Hippocampal formation (tissue), 2 donors: ENCODE measurements at places on chromosomes 5 and 9.

DNA sequence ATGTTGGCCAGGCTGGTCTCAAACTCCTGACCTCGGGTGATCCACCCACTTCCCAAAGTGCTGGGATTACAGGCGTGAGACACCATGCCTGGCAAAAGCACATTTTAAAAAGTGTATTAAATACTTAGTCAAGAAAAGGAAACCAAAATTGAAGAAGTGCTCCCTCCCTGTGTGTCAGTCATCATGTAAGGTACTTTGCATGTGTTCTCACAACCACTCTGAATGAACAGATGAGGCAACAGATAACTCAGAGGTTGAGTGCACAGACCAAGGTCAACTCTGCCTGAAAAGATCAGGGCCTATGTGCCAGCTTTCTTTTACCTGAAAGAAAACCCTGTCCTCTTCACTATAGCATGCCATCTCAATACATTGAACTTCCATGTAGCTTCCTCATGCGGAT is 289.7 kb downstream of the MRPS30 start:
- DNase-seq, result no peak

DNA sequence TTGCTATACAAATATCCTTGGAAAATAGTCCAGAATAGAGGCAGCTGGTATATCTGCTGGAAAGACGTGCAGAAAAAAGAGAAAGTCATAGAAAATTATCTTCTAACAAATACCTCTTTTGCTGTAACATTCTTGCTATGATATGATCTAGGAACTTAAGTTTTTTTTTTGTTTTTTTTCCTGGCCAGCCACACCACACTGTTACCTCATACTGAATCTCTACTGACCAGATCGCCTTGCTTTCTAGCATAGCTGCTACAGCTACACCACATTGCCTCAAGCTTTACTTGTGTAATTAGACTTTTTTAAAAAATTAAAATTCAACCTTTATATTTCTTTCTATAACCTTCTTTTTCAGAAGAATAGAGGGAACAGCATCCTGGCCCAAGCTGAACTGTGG is 142.2 kb upstream of the PRLR start:
- no peak for DNase-seq

GRCh38 chr9:4290427-4290837 is 9.4 kb downstream of the GLIS3 start:
- no peak for DNase-seq

- DNase-seq, result no peak
Observed at GRCh38 chr5:103929338-103930013, 366.9 kb upstream of the NUDT12 start.

- no peak for DNase-seq
Observed at GRCh38 chr9:94872891-94873511, 146.5 kb downstream of the AOPEP start.

DNA sequence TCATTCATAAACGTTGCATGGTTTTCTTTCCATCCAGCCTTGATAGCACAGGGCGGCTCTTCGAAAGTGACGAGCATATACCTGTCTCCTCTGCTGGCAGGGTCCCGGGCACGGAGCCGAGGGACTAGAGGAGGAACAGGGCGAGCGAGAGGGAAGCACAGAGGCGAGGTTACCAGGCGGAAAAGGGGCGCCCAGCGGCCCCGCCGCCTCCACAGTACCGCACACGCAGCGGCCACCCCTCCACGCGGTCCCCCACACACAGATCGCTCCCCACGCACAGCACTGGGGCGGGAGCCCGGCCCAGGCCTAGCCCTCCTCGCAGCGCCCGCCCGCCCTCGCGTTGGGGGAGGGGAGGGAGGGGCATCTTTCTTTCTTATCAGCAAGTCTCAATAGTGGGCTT is 296.6 kb upstream of the DAB2 start:
- DNase-seq, result no peak

GRCh38 chr9:106798016-106798799 is 64.8 kb upstream of the ZNF462 start:
- no peak for DNase-seq

DNA sequence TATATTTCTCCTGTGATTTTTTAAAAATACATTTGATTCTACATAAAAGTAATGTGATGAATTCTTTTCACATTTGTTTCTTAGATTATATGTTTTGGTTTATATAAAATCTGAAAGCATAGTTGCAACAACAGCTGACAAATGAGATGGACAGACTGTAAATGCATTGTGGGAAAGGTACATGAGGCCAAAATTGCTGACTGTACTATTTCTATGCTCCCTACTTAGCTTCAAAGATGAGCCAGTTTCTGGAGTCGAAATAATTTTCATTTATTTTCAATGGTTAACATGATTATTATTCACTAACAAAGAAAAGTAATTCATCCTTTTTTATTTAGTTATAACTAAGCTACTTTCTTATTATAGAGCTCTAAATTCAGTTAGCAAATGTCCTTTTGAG is 441.3 kb upstream of the CCNG1 start:
- DNase-seq, result no peak

GRCh38 chr5:162392336-162392735 is 324.8 kb downstream of the GABRG2 start:
- no peak for DNase-seq

DNA sequence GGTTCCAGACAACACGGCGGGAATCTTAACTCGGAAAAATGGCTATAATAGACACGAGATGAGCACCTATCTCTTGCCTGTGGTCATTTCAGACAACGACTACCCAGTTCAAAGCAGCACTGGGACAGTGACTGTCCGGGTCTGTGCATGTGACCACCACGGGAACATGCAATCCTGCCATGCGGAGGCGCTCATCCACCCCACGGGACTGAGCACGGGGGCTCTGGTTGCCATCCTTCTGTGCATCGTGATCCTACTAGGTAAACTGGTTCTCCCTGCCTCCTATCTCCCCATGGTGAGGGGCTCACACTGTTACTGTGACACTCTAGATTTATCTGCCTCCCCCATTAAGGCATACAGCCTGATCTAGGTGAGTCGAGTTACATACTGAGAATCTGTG is 124.2 kb downstream of the CDH6 start:
- no peak for DNase-seq

GRCh38 chr9:109940561-109940960 is 160.6 kb downstream of the PALM2AKAP2 start:
- DNase-seq, result no peak

DNA sequence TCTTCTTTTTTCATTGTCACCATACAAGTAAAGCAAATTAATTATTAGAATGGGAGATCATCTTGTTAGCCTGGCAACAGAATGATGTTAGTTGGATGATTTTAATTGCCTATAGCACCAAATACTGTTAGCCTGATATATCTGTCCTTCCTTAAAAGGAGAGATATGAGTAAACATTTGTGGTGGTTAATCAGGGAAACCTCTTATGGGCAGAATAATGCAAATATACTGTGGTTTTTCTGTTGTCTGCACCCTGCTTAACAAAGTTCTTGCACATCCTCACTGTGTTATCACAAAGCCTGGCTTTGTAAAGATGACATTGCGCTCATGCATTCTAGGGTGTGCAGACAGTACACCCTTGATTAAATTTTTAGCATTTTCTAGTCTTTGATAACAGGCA is 254.9 kb upstream of the SMC2 start:
- DNase-seq, result no peak

DNA sequence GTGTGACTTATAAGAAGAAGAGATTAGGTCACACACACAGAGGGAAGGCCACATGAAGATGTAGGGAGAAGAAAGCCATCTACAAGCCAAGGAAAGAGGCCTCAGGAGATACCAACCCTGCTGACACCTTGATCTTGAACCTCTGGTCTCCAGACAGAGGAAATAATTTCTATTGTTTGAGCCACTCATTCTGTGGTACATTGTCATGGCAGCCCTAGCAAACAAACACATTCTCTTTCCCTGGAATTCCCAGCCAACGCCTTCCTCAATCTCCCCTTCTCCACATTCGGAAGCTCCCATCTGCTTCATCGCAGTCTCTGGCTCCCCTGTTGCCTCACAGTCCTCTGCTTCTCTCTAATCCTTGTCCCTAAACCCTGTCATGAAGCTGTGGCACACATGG is 16.7 kb downstream of the PTGS1 start:
- no peak for DNase-seq

DNA sequence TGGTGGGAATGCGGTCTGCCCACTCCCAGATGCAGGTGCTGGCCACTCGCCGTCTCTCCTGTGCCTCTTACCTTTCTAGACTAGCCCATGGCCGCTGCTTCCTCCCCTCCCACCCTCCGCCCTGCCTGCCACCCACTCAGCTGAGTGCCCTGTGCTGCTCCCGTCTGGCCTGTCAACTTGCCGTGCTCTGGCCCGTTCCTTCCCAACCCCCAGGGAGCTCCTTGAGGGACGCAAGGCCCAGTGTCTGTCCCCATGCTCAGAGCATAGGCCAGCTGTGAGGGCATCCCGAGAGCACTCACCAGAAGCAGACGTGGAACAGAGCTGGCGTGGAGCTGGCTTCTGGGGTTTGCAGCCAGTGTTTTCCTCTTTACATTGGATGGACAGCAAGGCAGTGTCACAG is 20.2 kb downstream of the HNRNPH1 start:
- no peak for DNase-seq

DNA sequence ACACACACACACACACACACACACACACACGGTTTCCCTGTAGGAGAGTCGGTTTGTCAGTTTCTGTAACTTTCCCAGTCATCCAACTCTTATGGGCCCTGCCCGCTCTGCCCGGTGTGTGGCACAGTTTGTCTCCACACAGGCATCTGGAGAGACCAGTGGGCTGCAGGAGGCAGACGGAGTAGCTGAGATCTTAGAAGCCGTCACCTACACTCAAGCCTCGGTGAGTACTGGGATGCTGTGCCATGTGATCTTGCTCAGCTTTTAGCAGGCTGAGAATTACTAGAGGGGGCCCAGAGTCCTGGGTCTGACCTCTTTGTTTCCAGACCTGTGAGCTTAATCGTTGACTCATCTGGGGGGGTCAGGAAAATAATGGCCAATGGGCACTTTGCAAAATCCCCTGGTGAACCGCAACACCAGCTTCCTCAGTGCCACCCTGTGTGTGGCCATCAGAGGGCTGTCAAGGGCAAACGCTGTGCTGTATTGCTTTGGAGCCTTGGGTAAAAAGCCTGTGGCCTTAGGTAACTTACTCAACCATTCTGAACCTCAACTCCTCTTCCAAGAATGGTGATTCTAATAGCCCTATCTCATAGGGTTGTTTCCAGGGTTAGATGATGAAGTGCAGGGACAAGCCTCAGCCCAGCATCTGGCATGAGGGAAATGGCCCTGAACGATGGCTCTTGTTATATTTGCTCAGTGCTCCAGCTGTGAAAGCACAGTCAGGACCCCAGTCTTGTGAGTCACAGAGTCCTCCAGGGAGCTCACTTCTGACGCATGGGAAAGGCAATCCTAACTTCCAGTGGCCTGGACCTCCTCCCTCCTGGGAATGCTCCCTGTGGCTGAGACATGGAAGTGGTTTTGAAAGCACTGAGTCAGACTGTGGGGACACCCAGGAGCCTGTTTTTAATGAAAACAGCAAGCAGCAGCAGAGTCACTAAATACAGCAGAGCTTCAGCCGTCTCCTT is 45.6 kb downstream of the COL15A1 start:
- DNase-seq, result no peak

DNA sequence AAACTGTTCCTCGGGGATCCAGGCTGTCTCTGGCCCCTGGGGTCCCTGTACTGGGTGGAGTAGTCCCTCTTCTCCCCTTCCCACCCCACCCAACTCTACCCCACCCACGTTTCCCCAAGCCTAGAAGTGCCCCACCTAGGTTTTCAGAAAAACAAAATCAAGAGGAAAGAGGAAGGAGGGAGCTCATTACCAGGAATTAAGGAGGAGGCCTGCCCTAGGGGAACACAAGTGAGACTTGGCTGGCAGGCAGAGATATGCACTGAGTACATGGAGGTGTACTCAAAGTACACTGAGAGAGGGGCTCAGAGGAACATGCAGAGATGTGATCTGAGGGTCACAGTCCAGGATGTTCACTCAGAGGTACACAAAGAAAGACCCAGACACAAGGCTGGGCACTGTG is 10.2 kb downstream of the AQP3 start:
- no peak for DNase-seq

GRCh38 chr5:56529666-56530430 is 285.5 kb upstream of the MAP3K1 start:
- no peak for DNase-seq

DNA sequence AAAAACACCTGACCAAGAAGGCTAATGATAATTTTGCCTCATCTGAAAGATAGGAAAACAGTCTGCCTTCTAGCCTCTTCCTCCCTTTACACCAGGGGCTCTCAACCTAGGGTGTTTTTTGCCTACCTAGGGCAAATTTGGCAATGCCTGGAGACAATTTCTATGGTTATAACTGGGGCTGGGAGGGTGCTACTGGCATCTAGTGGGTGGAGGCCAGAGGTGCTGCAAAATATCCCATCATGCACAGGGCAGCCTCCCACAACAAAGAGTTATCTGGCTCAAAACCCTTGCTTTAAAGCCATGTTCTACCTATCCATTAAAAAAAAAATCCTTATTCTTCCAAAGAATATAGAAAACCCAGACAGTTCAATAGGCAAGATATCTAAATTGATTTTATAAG is 45.0 kb upstream of the NR3C1 start:
- no peak for DNase-seq

DNA sequence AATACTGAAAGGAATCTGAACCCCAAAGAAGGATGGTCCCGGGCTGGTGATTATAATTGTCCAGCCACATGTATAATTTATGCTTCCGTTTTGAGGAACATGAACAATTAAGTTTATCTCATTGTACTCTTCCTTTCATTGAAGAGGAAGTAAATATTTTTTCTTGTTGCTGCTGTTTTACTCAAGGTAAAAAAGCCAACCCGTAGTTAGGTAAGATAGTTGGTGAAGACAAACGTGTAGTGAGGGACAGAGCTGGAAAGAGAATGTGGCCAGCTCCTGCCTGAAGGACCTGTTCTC is 5.1 kb downstream of the RCL1 start:
- no peak for DNase-seq

GRCh38 chr5:93189707-93190120 is 391.3 kb downstream of the NR2F1-AS1 start:
- no peak for DNase-seq

DNA sequence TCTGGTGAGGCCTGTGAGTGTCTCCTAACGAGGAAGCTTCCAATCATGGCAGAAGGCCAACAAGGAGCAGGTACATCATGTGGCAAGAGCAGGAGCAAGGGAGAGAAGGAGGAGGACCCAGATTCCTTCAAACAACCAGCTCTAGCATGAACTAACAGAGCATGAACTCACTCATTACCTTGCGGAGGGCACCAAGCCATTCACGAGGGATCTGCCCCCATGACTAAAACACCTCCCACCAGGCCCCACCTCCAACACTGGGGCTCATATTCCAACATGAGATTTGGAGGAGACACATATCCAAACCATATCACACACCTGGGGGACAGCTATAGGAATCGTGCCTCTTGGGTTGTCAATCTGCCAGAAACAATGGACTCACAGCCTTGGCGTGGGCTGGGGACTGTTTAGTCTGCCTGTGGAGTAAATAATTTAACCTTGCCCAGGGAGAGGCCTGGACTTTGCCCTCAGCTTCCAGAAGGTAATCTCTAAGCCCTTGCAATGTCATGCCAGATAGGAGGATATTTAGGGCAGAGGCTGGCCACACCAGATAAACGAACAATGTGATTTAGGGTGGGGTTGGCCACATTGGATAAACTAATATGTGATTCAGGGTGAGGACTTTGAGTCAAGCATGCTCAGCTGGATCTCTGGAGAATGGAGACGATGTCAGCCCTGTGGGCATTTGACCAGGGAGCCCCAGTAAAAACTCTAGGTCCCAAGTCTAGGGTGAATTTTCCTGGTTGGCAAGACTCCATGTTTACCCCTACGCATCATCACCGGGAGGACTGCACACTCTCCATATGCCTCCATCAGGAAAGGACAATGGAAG is 13.6 kb upstream of the VDAC1 start:
- no peak for DNase-seq
